ENCODE measurements at places on chromosomes 3 and 15.

DNA sequence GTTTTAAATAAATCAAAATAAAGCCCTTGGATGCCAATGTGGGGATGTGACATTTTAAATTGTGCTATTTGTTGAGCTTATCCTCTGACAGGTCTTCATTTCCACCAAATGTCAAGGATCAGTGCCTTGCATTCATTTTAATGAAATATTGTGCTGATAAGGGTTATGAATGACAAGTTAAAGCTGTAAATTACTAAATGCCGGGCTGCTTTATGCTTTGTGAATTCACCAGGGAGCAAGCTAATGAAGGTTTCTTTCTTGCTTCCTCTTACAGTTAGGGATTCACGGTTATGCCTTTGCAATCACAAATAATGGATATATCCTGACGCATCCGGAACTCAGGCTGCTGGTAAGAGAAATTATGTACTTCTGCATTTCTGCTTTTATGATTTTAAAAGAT lies 81.7 kb downstream of the LRTM1 start:
- DNase-seq = no peak

DNA sequence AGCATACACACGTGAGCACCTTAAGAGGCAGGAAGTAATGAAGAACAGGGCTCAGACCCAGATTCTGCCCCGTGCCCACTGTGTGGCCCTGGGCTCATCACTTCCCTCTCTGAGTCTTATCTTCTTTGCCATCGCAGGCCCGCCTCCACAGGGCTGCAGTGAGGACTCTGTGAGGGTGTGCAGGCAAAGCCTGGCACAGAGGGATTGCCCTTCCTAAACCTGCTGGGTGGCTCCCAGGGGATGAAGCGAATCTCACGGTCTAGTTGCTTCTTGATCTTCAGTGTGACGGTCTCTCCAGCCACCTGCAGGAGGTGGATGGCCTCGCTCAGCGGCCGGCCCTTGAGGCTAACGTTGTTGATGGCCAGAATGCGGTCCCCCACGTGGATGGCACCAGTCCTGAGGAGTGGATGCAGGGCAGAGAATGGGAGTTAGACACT lies 32.8 kb downstream of the GRIP2 start:
- no peak for DNase-seq

- no peak for DNase-seq
These were observed 51.8 kb downstream of the CMTM7 start for GRCh38 chr3:32443478-32443877.

- DNase-seq = no peak
These were observed 178.0 kb upstream of the P2RY1 start for GRCh38 chr3:152656972-152657355.
